Spinal cord (tissue), 10 donors: ENCODE measurements at places on chromosomes 1 and 21.

GRCh38 chr1:112761714-112762480 is 46.8 kb upstream of the PPM1J start:
- DNase-seq: no peak

DNA sequence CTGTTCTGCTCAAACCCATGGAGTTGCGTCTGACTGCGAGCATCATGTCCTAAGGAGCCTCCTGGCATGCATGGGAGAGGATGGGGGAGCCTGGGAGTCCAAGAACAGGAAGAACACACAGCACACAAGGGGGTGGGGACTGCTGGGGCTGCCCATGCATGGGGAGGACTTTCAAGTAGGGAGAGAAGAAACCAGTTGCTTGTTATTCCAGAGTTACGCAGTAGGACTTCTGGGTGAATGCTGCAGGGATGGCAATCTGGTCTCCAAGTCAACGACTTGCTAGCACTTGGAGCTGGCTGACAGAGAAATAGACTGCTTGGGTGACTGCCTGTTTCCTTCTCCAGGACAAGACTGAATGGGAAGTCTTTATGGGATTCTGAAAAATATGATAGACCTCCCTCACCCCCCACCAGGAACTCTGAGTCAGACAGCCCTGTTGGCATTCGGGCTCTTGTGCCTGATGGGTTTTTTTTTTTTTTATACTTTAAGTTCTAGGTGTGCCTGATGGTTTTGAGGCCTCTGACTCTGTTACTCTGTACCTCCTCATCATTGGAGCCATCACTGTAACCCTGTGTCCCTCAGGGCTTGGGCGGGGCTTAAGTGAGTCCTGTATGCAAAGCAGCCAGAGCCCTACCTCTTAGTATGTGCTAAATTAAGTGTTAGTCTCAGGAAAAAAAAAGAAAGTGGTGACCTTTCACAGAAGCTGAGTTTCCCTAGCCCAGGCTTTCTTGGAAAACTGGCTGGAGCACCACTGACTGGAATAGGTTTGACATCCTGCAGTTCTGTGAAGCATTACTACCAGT is 30.3 kb downstream of the MAP3K21 start:
- no peak for DNase-seq

GRCh38 chr1:227191607-227192006 is 126.7 kb downstream of the CDC42BPA start:
- DNase-seq: no peak

DNA sequence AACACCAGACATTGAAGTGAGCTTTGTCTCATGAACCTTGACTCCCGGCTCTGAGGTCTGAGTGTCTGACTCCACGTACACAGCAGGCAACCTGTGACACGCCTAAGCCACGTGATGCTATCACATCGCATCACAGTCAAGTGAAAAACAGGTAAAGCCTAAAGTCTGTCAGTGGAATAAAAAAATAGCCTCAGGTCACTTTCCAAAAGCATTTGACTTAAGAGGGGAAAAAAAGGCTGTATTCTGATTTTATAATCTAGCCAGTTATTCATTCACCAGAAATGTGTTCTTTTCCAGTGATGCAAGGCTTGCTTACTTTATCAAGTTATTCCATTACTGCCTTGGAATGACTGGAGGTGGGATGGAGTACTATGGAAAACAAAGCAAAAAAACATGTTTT is 163.2 kb upstream of the HMCN1 start:
- no peak for DNase-seq
